ENCODE measurements at places on chromosomes 4 and X. TPM values are rescaled to one million over a fixed set of nuclear protein-coding genes. Genes with fewer than 3 reads are reported as not detected.

Gene ALB
- total RNA-seq = 1.1 TPM

Gene PLAC8
- total RNA-seq = not detected

Gene MAGEC2
- not detected for total RNA-seq

Gene METAP1
- total RNA-seq = 38.5 TPM

Gene CXCL10
- 3.4 TPM for total RNA-seq

Gene TDO2
- 0.78 TPM for total RNA-seq

Gene EPHA5
- 0.26 TPM for total RNA-seq

Measured in epithelial cell of alveolus of lung (primary cell).